ENCODE measurements at places on chromosomes 3 and 15.

GRCh38 chr3:105959851-105960250 is 91.0 kb upstream of the CBLB start:
- H3K27ac ChIP-seq = no peak overlapping the region
- DNase-seq = no peak
- H3K4me1 ChIP-seq = peaks cover 36% of the 10 kb centered on the region
- no peaks in the 10 kb centered on the region for H3K27me3 ChIP-seq

GRCh38 chr3:65946438-65946837 is 92.3 kb downstream of the MAGI1 start:
- H3K4me3 ChIP-seq = no peak overlapping the region
- no peaks in the 10 kb centered on the region for H3K36me3 ChIP-seq
- no peak for DNase-seq
- peak overlapping the region; percentile 57 for H3K27ac ChIP-seq
- H3K4me1 ChIP-seq = peaks cover 21% of the 10 kb centered on the region

DNA sequence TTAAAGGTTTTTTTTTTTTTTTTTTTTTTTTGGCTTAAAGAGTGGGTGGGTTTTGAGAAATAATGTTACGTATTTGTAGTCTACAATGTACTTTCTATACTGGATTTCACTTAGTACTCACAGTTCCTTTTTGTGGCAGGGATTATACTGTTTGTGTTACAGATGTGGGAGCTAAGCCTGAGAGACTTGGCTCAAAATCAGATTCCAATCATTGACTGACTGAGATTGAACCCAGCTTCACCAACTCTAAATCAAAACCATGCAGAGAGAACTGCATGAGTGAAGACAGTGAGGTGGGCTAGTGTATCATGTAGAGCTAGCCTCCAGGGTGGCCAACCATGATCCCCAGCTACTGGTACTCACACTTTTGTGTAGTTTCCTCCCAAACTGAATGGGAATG is 68.0 kb downstream of the TMEM108 start:
- H3K4me1 ChIP-seq = no peaks in the 10 kb centered on the region
- no peaks in the 10 kb centered on the region for H3K36me3 ChIP-seq
- no peak overlapping the region for H3K4me3 ChIP-seq
- no peak for DNase-seq
- H3K27me3 ChIP-seq = no peaks in the 10 kb centered on the region

DNA sequence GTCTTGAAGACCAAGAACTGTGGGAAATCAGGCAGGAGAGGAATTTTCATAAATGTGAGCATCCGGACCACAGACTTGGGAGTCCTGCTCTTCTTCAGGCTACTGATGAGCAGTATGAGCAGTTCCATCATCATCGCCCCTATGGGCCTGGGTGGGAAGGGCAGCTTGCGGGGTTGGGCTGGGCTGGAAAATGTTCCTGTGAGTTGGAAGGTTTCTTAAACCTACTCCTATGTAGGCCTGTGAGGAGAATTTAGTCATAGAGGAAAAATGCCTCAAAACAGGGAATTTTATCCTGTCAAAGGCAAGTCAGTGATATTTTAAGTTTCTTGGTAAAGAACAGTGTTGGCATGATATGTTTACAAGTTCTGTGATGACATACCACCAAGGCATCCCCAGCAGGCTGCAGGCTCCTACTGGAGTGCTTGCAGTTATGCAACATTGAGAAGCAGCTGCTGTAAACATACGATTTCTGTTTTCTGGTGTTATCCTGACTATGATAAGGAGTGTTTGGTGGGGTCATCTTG is 10.3 kb downstream of the MASP1 start:
- no peak overlapping the region for H3K4me3 ChIP-seq
- no peaks in the 10 kb centered on the region for H3K36me3 ChIP-seq
- no peak overlapping the region for H3K27ac ChIP-seq
- DNase-seq = no peak

- peaks cover 76% of the 10 kb centered on the region for H3K36me3 ChIP-seq
- H3K27ac ChIP-seq = 0 out of 2 replicates have a peak overlapping the region, but pooled peaks have one; percentile 18
- no peak overlapping the region for H3K4me3 ChIP-seq
- no peak for DNase-seq
- peaks cover 20% of the 10 kb centered on the region for H3K4me1 ChIP-seq
Measured at GRCh38 chr15:92930054-92930621, 30.0 kb downstream of the CHD2 start.

DNA sequence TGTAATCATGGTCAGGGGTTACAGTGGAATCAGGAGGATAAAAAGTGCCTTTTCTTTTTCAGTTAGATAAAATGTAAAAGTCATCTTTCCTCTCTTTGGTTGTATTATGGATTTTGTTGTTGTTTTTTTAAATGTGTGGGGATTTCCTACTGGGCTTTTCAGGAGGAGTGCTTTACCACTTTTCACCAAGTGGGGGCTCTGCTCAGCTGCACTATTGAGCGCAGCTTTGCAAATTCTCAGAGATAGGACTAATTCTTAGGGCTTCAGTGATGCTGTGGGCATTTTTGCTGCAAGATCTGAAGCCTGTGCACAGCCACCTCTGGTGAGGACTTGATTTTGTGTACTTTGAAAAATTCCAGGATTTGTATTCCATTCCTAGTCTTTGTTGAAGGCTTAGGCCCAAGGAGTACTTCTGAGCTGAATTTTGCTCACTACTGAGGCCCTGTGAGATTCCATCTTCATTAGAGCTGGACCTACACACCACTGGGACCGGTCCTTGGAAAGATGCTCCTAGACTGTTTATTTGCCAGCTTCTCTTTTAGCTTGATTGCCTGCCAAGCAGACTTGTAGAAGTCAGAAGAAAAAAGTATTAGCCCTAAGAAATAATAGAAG is 7.5 kb downstream of the GNB5 start:
- H3K4me3 ChIP-seq = no peak overlapping the region
- no peak overlapping the region for H3K27ac ChIP-seq
- H3K4me1 ChIP-seq = peaks cover 3% of the 10 kb centered on the region
- H3K36me3 ChIP-seq = no peaks in the 10 kb centered on the region
- no peaks in the 10 kb centered on the region for H3K27me3 ChIP-seq
